ENCODE measurements at places on chromosomes 3 and 15.

DNA sequence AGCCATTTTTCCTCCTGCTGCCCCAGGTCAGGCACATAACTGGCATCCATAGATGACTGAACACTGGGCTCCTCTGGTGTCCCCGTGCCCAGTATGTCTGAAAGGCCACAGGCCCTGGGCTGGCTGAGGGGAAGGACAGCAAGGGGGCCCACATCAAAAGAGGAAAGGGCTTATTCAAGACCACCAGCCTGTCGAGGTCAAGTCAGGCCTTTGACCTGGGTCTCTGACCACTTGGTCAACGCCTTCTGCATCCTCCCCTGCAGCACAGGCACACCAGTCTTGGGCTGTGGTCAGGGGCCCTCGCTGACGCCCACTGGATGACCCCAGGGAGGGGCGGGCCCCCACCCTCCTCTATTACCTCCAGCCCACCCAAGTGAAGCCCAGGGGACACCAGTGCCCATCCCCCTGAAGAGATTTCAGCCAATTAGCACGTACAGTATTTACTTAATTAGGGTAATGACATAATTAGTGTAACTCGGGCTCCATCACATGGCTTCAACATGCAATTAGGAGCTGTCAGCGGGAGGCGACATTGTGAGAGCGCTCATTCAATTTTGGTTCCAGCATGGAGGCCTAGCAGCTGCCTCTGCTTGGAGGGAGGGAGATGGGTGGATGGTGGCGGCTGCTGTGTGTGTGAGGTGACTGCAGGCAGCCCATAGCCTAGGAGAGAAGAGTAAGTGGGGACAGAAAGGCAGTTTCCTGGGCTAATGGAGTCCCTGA lies 13.5 kb upstream of the DNAH1 start:
- DNase-seq, result no peak

DNA sequence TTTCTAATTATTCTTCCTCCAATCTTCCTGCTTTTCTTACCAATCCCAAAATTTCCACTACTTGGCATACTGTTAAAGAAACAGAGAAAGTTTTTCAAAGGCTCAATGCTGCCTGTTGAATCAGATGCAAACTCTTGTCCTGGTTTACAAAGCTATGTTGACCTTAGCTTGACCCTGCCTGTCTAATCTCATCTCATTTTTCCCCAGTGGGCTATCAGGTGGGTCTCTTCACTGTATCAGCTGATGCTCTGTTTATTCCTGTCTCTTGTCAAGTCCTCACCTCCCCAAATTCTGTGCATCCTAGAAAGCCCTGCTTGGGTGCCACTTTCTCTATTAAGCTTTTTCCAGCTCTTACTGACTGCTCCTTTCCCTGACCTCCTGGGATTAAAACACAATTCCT lies 18.2 kb downstream of the NFKBIZ start:
- DNase-seq, result no peak

- no peak for DNase-seq
These were observed 28.4 kb downstream of the CHCHD6 start for GRCh38 chr3:126732281-126733060.

DNA sequence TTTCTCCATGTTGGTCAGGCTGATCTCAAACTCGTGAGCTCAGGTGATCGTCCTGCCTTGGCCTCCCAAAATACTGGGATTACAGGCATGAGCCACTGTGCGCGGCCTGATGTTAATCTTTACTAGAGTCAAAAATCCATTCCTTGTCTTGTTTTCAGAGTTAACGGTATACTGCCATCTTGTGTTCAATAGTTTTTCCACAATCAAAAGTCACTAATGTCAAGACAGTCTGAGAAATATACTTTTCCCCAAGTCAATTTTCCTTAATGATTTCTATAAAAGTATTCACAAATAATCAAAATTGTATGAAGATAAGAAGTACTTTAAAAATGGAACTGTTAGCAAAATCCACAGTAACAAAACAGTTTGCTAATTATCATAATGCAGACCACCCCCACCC lies 8.5 kb downstream of the CRBN start:
- no peak for DNase-seq

GRCh38 chr3:170759511-170760173 lies 110.4 kb downstream of the RPL22L1 start:
- DNase-seq, result no peak

DNA sequence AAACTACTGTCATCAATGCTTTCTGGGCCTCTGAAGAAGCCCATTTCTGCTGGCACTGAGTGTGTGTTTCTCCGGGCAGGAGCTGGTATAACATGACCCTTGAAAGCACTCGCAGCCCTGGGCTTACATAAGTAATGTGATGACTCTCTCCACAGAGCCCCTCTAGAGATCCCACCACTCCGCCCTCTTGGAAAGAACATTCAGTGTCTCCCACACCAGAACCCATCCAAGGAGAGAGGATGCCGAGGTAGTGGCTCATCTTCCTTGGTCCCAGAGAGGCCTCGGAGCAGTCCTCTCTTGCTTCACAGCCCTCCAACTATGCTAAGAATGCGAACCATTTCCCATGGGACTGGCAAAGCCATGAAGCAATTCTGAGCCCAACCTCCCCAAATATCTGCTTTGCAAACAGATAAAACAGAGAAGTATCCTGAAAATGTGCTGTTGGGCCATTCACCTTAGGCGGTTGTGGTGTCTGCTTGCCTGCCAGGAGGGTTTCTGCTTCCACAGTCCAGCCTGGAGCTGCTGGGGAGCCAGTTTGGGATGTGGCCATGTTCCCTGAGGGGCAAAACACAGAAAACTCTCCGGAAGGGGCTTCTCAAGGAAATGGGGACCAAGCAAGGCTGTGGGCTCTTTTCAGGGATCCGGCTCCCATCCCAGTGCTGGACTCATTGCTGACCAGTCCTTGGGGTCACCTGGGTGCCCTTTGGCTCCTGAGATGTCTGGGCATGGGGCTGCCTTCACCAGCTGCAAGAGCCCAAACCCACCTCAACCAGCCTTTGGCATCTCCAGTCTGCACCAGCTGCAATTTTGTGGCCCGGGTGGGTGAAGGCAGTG lies 47.3 kb downstream of the AMOTL2 start:
- DNase-seq, result no peak

DNA sequence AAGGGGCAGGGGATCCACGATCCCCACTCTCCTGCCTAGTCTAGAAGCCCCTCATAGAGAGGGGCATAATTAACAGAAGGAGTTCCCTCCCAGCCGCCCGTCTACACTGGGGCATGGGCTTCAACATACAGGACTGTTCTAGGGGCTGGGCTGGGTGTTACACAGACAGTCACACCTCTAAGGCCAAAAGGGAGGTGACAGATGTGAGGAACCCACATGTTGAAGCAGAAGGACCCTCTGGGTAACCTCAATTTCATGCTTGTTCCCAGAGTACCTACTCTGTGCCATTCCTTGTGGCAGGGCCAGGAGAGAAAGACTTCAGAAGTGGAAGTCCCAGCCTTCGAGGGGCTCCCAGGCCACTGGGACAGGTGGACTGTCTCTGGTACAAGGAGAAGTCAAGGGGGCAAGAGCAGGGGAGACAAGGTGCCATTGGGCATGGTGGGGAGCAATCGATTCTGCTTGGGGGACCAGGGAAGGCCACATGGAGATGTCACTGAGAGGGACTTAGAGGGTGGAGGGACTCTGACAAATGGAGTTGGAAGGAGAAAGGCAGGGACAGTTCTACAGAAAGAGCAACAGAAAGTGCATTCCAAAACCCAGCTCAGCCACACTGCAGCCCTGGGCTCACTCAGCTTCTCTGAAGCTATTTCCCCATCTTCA lies 71.3 kb downstream of the CPN2 start:
- DNase-seq, result no peak

GRCh38 chr15:39880718-39881387 lies 39.2 kb downstream of the GPR176 start:
- DNase-seq, result no peak

GRCh38 chr3:57872606-57873005 lies 116.5 kb downstream of the SLMAP start:
- DNase-seq, result no peak

DNA sequence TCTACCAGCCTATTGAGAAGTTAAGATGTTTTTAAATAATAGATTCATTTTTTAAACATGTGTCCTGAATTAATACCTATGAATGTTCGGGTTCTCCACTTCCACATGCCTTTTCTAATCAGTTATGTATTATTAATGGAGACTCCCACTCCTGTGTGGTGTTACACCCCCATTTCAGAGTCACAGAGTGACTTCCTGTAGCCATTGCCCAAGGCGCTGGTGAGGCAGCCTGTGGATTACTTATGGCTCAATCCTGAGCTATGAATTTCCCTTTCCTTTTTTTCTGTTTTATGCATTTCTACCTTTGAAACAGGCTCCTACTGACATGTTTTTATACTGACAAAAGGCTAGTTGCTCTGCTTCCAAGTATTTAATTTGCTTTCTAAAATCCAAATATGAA lies 162.3 kb downstream of the GABRG3 start:
- no peak for DNase-seq

GRCh38 chr3:182436547-182436946 lies 356.8 kb upstream of the ATP11B start:
- no peak for DNase-seq

DNA sequence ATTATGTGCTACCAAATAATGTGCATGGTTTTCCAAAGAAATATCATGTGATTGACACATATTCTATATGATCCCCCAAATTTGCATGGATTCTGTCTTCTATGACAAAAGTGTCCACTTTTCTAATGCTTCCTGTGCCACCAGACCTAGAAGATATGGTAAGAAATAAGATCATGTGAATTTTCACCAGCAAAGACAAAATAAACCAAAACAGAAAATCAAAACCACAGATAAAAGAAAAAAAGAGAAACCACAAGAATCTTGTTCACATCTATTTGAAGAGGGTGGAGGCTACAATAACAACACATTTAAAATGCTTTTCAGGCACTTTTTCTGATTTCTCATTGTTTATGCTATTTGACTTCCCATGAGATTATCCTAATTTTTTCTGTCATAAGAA lies 303.4 kb downstream of the DIPK2A start:
- DNase-seq, result no peak

GRCh38 chr15:68418611-68419161 lies 13.3 kb downstream of the ITGA11 start:
- no peak for DNase-seq

DNA sequence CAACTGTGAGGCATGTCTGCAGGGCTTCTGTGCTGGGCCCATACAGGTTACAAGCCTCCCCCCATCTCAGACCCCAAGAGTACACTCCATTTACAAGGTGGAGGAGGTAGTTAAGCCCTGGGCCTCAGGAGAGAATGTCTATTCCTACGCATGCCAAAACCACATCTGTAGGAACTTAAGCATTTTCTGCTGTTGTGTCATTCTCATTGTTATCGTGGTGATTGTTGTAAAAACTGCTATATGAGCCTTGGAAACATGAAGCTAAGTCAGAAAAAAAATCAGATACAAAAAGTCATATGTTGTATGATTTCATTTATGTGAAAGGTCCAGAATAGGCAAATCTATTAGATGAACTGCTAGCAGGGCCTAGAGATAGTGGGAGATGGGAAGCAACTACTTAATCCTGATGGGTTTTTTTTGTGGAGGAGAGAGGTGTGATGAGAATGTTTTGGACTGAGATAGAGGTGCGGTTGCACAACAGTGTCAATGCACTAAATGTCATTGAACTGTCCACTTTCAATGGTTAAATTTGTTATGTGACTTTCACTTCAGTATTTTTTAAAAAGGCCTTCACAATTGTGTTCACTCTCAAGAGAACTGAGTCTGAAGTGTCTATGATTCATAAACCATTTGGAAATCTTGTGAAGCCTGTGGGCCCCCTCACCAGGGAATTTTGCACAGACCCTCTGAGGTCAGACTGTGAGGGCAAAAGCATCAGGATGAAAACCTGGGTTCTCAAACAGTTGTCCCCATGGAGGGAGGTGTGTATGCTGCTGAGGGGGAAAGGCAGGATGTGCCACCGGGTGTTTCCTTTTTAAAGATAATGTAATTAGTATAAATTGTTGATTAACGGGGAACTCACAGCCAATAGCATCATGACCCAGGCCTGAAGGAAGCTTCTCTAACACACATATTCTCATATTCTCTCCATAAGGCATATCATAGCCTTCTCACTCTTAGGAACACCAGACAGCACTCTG lies 3.2 kb downstream of the RTP3 start:
- DNase-seq, result no peak

DNA sequence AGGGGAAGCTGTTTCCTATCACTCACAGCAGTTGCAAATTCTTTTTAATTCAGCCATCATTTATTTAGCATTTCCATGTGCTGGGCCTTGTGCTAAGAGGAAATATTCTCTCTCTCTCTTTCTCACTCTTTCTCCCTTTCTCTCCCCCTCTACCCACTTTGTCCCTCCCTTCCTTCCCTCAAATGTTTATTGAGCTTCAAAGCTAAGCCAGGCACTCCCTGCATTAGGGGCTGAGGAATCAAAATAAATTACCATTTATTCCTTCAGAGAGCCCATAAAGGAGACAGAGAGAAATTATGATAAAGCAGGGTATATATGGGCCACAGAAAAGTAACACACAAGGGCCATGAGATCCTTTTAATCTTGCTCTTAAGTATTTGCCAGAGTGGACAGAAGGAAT lies 6.8 kb downstream of the TMPRSS7 start:
- no peak for DNase-seq

DNA sequence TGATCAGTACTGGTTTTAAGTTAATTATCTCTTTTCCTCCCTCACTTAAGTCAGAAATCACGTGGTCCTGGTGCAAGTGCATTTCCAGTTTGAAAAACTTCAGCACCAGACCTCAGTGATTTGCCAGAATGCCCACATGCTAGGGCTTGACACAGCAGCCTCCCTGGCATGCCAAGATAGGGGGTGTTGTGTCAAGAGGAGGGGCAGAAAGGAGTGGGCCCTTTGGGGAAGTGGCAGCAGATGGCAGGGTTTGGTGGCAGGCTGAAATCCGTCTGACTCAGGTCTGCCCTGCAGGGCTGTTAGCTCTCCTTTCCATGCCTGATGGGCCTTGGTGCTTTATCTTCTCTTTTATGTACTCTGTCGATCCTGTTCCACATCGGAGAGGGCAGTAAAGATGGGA lies 23.4 kb downstream of the PXK start:
- DNase-seq, result no peak

- DNase-seq, result no peak
These were observed 125.8 kb downstream of the TNIK start for GRCh38 chr3:171334465-171334811.

GRCh38 chr3:107377151-107377550 lies at the start of gene CCDC54:
CCDC54 (plus strand) TSS chr3:107377439; CDS start chr3:107377588, 149 bp downstream.
- DNase-seq, result no peak

DNA sequence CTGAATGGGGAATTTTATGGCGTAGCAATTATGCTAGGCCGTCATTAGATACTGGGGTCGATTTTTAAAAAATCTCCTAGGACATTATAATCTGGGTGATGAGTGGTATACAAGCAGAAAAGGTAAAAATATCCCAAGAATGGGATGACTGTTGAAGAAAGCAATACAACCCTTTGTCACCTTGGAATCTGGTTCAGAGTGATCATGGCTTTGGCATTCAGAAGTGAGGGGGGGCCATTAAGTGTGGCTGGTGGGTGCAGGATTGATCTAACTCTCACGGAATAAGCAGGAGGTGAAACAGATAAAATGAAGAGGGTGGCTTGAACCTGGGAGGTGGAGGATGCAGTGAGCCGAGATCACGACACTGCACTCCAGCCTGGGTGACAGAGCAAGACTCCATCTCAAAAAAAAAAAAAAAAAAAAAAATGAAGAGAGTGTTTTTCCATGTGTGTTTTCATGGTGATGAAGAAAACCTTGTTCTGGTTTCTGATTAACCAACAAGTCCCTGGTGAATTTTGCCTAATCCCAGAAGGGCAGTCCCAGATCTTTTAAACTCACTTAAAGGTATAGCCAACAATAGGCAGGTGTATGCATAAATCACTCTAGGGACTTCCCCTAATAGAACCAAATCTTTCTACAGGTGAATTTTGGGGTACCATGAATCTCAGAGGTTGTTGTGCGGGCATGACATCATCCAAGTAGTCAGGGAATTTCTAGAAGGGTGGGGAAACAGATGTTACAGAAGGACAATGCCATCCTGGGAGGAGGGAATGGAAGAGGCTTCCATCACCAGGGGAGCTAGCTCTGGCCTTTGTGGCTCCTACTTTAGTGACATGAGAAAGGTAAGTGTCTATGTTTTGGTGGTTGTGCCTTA lies 3.1 kb upstream of the RAD54L2 start:
- no peak for DNase-seq
